DMS53 (cell line): ENCODE measurements at places on chromosomes 3 and 15.

DNA sequence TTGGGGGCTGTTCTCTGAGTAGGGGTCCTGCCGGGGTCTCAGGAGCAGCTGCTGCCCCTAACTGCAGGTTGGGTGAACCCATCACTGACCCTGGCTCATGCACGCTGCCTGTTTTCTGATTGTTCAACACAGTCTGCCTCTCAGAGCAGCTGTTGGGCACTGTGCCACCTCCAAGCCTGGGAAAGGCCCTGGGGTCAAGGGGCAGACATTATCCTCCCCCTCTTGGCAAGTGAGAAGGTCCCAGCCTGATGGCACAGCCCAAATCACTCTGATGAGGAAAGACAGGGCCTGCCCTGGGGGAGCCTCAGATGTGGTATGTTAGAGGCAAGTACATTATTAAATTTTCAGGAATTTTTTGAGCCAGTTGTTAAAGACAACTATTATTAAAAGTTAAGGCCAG lies 14.1 kb upstream of the GNAT1 start:
- no peak for DNase-seq

DNA sequence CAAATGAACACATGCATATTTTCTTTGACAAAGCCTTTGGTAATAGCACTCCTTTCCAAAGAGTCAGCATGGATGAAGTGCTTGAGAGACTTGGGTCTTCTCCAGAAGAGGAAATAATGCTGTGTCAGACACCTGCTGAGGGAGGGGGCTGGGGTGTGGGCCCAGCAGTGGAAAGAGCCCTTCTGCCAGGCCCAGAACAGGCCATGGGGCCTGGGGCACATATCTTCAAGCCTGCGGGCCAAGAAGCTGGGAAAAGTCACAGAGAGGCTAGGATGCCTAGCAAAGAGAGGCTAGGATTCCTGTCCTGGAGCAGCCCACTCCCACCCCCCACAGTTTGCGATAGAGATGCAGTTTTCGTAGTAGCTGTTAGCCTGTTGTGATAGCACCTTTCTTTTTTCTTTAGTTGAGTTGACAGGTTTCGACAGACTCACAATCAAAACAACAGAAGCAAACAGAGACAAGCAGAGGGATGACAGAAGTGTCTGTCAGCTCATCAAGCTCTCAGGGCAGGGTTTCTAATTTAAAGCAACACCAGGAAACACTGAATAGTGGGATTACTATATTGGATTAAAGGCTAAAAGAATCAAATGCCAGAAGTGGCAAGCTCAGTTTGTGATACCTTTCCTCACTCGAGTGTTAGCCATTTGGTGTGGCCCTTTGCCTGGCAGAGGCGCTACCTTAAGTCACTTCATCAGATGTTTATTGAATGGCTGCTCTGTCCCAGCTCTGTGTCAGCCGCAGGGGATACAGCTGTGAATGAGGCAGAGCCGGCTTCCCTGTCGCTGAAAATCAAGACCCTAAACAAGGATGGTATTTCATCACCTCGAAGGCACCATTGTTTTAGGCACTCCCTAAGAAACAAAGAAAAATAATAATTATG lies 19.0 kb downstream of the CMTM7 start:
- DNase-seq, result no peak

GRCh38 chr3:40516201-40516600 lies 8.6 kb upstream of the ZNF621 start:
- no peak for DNase-seq

GRCh38 chr3:121231872-121232271 lies 313.9 kb downstream of the POLQ start:
- no peak for DNase-seq

- no peak for DNase-seq
Observed at GRCh38 chr3:115156046-115156654, 9.1 kb upstream of the ZBTB20 start.

DNA sequence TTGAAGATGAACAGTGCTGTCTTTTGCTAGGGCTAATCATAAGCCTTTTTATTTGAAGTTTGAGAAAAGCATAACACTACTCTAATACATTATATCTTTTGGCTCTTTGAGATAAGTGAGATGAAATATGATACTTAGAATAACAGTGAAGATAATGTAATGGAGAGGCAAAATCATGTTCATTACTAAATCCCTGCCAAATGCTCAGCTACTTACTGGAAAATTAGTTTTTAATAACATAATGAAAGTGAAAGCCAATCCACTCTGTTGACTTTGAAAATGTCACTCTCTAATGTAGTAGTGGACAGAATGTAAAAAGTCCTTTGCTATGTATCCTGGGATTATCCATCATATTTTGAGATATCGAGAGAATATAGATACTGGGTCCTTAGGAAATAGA lies 35.9 kb upstream of the MYH15 start:
- no peak for DNase-seq

DNA sequence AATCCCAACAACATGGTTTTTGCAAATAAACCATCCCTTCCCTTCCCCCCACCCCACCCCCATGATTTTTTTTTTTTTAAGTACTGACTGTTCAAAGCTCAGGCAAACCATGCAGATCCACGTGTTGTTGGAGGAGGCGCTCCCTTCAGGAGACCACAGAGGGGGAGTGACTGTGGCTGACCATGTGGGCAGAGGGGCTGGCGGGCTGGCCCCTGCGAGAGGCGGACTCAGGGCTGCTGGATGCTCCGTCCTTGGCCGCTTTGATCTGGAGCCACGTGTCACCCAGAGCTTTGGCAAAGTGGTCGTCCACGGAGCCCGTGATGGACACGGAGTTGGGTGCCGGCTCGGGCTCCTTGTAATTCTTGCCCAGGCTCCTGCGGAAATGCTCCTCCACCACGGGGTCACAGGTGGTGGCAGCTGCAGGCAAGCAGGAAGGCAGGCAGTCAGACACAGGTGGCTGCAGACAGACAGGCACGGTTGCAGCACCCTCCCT lies 85.3 kb downstream of the VGLL4 start:
- DNase-seq, result no peak

DNA sequence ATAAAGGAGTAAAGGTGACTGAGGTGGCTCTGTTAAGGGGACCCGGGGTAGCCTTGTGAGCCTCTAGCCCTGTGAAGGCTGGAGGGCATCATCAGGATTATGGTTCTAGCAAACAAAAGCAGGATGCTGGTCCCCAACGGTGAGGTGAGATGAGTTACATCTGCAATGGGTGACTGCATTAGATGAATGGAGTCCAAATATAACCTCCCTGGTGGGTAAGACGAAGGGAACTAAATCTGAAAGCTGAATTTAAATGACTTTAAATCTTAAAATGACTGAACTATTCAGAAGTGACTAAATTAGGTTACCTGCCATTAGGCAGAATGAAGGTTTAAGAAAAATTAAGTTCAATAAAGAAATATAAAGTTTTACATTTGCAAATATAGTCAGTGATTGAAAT lies 4.6 kb upstream of the HLTF start:
- DNase-seq, result no peak

- DNase-seq, result peak; percentile 1
Observed at GRCh38 chr3:119731560-119732343, 28.9 kb downstream of the CFAP91 start.

DNA sequence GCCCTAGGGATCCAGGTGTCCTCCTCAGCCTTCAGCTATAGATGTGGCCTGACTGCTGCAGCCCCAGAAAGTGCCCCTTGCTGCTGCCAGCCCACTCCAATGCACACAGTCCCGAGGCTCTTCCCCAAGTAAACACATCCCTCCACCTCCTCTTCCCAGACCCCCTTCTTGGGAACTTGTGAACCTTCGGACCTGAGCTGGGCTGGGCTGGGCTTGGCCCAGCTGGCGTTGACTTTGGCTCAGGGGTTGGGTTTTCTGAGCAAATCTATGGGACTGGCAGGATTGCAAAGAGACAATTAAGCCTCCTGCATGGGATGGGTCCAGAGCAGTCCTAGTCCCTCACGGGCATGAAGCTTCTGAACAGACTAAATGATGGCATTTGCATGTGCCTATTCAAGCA lies 14.7 kb downstream of the VIPR1 start:
- no peak for DNase-seq

DNA sequence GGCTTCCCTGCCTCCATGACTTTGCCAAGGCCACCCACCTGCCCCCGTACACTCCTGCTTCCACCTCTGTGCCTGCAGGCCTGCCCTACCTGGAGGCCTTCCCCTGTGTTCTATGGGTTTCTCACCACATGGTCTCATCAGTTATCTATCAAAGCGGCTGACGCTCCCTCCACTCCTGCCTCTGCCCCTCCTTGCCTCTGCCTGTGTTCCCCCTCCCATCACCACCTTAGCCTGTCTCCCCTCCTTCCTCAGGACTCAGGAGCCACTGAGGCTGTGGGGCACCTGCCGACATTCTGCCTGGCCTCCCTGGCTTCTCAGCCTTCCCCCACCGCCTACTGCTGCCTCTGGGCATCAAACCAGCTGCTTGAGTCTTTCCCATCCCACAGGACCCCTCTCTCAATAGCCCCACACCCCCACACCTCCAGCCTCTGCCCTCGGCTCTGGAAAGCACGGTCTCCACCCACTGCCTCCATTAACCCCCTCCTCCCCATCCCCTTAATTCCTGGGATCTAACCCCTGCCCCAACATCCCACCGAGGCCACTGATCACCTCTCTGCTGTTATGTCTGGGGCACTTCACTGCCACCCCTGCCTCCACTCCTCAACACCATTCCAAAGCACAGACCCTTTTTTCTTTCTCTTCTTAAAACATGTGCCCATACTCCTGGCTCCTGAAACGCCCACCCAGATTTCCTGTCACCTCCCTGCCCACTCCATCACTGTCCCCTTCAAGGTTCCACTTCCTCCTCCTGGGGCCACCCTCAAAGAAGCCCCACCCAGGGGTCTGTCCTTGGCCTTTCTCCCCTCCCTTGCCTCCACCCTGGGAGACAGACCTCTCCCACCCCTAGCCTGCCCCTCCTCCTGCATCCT lies 24.4 kb upstream of the CYP11A1 start:
- no peak for DNase-seq

- DNase-seq, result no peak
Observed at GRCh38 chr3:148136816-148137215, 560.9 kb upstream of the AGTR1 start.

GRCh38 chr3:29004885-29005599 lies 275.8 kb upstream of the RBMS3 start:
- DNase-seq, result no peak

DNA sequence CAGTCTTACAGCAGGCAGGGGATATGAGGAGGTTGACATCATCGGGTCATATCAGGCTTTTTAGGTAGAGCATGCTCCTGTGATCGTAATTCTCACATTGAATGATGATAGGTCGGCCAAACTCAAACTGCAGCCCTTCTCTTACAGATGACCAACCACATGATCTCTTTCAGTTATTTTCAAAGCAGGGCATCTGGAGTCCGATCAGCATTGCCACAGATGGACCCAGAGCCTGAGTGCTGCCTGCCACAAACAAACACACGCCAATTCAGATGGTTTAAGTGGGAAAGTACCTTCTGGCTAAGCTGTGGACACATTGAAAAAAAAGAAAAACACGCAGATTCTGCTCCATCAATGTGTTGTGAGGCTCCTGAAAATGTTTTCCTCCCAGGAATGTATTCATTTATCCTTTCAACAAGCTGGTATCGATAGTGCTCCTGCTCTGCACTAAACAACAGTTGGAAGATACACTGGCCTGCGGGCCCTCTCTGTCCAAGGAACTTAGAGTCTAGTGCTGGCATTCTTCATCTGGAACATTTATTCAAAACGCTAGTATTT lies 31.2 kb downstream of the ARPP21 start:
- no peak for DNase-seq

- DNase-seq, result no peak
Observed at GRCh38 chr15:38650936-38651327, 86.3 kb upstream of the RASGRP1 start.

DNA sequence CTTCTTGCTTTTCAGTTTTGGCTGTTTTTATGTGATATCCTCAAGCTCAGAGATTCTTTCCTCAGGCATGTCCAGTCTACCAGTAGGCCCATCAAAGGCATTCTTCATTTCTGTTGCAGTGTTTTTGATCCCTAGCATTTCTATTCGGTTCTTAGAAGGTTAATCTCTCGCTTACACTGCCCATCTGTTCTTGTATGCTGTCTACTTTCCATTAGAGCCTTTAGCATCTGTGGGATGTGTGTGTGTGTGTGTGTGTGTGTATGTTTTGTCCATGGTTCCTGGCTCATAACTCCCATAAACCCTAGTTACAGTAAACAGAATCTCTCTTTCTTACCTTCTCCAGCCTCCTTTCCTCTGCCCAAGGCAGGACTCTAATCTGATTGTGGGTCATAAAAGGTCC lies 5.1 kb upstream of the SLC22A13 start:
- no peak for DNase-seq

GRCh38 chr3:180188512-180189309 lies 152.0 kb upstream of the PEX5L start:
- no peak for DNase-seq

GRCh38 chr15:95142531-95142930 lies 911.2 kb downstream of the MCTP2 start:
- DNase-seq, result no peak

GRCh38 chr15:23628612-23629233 lies 18.9 kb downstream of the MAGEL2 start:
- no peak for DNase-seq

GRCh38 chr15:40229956-40230355 lies 8.9 kb upstream of the PAK6 start:
- DNase-seq, result no peak

- DNase-seq, result peak; percentile 43
Observed at GRCh38 chr3:23254282-23254681, 51.2 kb downstream of the UBE2E2 start.

DNA sequence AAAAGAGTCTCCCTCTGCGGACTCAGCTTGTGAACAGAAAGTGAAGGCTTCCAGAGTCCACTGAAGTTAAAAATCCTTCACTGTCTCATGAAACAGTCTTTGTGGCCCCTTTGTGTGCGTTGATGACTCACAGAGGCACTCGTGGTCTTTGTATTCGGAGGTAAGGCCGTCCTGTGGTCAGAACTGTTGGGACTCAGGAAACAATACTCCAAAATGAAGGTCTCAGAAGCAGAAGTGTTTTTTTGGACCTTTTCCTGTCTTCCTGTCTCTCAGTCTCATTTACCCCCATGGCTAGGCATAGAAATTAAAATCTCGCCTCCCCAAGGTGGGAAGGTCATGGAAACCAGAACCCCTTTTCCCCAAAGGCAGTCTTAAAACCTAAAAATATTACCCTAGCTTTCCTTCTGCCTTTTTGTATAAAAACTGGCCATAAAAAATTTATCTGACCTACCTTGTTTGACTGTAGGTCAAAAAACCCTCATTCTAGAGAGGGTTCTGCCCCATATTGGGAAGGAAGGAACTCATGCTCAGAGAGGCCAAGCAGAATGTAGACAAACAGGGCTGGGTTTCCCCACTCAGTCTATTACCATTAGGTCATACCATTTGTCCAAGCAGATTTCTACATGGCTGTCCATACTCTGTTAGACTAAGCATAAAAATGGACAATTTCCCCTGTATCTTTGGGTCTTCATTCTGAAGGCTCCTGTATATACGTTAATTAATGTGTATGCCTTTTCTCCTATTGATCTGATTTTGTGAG lies 19.1 kb upstream of the EPB42 start:
- peak; percentile 20 for DNase-seq
